Osteoblast (primary cell): ENCODE measurements at places on chromosomes 6 and 20. TPM values are rescaled to one million over a fixed set of nuclear protein-coding genes. Genes with fewer than 3 reads are reported as not detected.
A peak's percentile ranks its signal among the peaks of the same experiment; 100 is the strongest.

Gene FGD2
- total RNA-seq: under 0.01 TPM in 2 replicates

Gene RAB23
- 74.0 and 82.2 TPM in 2 replicates for total RNA-seq

GRCh38 chr6:26422329-26422728 lies 18.0 kb upstream of the BTN3A3 start:
- peaks cover 15% of the 10 kb centered on the region for H3K36me3 ChIP-seq
- H3K4me1 ChIP-seq: peaks cover 20% of the 10 kb centered on the region
- no peak overlapping the region for H3K27ac ChIP-seq
- no peak for DNase-seq
- no peaks in the 10 kb centered on the region for H3K27me3 ChIP-seq

- peak overlapping the region; percentile 99 for H3K27ac ChIP-seq
- DNase-seq: peak; percentile 89
- no peaks in the 10 kb centered on the region for H3K27me3 ChIP-seq
- peak overlapping the region; percentile 52 for H3K4me3 ChIP-seq
These were observed 91.7 kb downstream of the GJA10 start for GRCh38 chr6:89985751-89986493.

- no peaks in the 10 kb centered on the region for H3K27me3 ChIP-seq
- DNase-seq: peak; percentile 73
- no peak overlapping the region for H3K27ac ChIP-seq
- no peak overlapping the region for H3K4me3 ChIP-seq
- H3K36me3 ChIP-seq: peaks cover 10% of the 10 kb centered on the region
These were observed 49.3 kb downstream of the RIN2 start for GRCh38 chr20:19807191-19807945.

DNA sequence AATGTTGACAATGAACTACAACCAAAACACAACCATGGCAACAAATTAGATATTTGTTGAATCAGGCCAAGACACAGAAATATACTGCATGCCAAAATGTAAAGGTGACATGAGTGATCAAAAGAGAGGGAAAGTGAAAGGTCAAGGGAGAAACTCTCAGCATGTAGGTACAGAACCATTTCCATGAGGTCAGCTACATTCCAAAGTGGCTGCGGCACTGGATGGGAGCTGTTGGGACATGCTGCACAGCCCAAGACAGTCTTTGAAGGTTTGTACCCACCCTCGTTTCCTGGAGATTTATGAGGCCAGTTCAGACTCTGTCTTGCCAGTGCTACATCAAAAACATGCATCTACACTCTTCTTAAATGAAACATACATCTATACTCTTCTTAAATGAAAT lies 579.9 kb downstream of the BMP2 start:
- no peak for DNase-seq
- H3K27ac ChIP-seq: no peak overlapping the region
- H3K4me1 ChIP-seq: no peaks in the 10 kb centered on the region
- no peaks in the 10 kb centered on the region for H3K36me3 ChIP-seq
- H3K4me3 ChIP-seq: no peak overlapping the region

GRCh38 chr6:32163559-32164258 lies 686 bp upstream of the EGFL8 start:
- H3K4me1 ChIP-seq: peaks cover under 1% of the 10 kb centered on the region
- peaks cover 22% of the 10 kb centered on the region for H3K36me3 ChIP-seq
- no peaks in the 10 kb centered on the region for H3K27me3 ChIP-seq
- H3K27ac ChIP-seq: no peak overlapping the region
- DNase-seq: peak; percentile 37

DNA sequence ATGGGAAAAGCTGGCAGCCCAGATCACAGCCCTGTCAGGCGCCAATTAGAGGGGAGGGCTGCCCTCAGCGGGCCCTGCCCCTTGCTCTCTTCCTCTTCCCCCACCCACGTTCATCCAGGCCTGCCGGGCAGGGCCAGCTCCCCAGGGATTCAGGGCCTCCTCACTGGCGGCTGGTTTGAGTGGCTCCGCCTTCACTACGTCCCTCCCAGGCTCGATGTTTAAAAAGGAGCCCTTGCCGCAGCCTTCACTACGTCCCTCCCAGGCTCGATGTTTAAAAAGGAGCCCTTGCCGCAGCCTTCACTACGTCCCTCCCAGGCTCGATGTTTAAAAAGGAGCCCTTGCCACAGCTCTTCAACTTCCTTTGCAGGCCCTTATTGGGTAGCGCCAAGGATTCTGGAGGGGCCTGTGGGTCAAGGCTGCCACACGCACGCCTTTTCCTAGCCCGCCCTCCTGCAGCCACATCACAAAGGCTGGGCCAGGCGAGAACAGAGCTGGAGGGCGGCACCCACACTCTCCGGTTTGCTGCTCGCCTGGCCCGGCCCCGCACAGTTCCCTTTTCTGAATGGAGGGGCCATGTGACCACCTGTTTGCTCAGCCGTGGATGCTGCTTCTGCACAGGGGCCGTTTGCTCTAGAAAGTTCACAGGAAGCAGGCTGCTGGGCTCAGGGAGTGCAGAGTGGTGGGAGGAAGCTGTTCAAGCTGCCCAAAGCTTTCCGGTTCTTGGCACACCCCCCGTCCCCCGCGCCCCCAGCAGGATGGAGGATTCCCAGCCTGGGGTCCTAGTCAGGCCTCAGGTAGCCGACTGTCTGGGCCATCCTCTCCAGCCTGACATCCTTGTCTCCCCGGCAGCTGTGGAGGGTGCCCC lies 1.6 kb downstream of the SLC17A9 start:
- peak overlapping the region; percentile 78 for H3K4me3 ChIP-seq
- peak; percentile 97 for DNase-seq
- H3K27ac ChIP-seq: peak overlapping the region; percentile 86
- H3K4me1 ChIP-seq: peaks cover 21% of the 10 kb centered on the region

GRCh38 chr6:79947191-79948186 lies at the start of gene ELOVL4:
Gene ELOVL4, minus strand, starts transcription at chr6:79947553. Its CDS starts 274 bp downstream, at chr6:79947279.
- peak; percentile 91 for DNase-seq
- no peaks in the 10 kb centered on the region for H3K36me3 ChIP-seq
- H3K27ac ChIP-seq: no peak within 1 kb of the TSS
- H3K4me3 ChIP-seq: peak within 1 kb of the TSS; percentile 86
- H3K27me3 ChIP-seq: peaks cover 9% of the 10 kb centered on the region
